ENCODE measurements at places on chromosomes 4 and X.

- DNase-seq = no peak
Observed at GRCh38 chr4:183411291-183411861, 33.1 kb upstream of the CDKN2AIP start.

- no peak for DNase-seq
Observed at GRCh38 chr4:23290656-23291055, 597.9 kb downstream of the GBA3 start.

DNA sequence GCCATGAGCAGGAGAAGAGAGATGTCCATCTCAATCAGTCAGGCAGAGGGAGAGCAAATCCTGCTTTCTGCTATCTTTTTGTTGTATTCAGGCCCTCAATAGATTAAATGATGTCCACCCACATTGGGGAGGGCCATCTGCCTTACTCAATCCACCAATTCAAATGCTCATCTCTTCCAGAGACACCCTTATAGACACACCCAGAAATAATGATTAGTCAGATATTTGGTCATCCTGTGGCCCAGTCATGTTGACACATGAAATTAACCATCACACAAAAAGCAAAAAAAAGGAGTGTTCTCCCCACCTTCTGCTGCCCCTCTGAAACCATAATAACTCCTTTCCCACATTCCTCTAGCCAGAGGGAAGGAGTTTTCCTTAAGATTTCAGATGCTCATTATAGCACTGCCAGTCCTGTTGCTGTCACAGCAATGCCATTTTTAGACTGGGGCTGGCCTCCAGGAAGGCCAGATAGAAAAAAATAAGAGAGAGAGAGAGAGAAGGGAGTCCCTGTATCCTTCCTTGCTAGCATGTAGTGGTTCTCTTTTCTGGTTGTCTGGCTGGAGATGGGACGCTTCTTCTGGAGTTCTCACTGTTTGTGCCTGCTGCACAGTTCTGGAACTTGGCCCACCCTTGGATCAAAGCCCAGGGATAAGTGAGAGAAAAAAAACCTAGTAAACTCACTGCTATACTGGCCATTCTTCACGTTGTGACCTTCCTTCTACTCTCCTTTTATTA lies 177.7 kb downstream of the RBM46 start:
- DNase-seq = no peak

- no peak for DNase-seq
Observed at GRCh38 chrX:5155301-5155700, 1073.4 kb downstream of the NLGN4X start.

DNA sequence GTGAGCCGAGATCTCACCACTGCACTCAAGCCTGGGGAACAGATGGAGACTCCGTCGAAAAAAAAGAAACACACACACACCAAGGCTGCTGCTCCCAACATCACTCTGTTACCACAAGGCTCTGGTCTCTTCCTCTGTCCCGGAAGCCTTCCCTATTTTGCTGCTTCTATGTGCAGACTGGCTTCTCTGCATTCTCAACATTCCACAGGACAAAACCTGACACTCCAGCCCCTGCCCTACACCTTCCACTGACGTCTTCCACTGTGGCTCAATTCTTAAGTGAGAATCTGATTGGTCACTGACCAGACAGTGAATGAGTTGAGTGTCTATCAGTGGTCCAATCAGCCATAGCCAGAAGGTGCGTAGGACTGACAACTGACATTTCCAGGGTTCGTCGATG lies 5.9 kb downstream of the ODAPH start:
- no peak for DNase-seq

All from cerebellar nuclear complex (tissue), 1 donor.